IMR-90 (cell line): ENCODE measurements at places on chromosomes 3 and 15.
A peak's percentile ranks its signal among the peaks of the same experiment; 100 is the strongest.

DNA sequence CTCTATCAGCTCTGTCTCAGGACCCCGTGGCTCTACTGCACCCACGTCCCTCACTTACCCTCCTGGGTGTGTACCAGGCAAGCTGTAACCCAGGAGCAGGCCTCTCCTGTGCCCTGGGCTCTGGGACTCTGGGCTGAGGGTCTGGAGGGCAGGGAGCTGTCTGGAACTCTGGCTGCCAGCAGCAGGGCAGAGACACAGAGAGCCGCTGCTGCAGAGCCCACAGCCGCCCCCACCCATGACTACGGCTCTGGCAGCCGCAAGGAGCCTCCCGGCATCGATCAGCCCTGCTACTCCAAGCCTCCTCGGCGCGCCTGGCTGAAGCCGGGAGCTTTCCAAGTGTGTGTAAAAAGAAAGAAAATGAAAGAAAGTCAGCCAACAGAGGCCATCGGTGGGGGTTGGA lies 103.7 kb upstream of the ATP2B2 start:
- no peak for DNase-seq

GRCh38 chr3:133655731-133656515 lies 5.8 kb downstream of the TOPBP1 start:
- DNase-seq = no peak

GRCh38 chr3:25508901-25509300 lies 80.8 kb downstream of the RARB start:
- DNase-seq = no peak

- no peak for DNase-seq
Observed at GRCh38 chr15:89864958-89865739, 28.6 kb downstream of the AP3S2 start.

DNA sequence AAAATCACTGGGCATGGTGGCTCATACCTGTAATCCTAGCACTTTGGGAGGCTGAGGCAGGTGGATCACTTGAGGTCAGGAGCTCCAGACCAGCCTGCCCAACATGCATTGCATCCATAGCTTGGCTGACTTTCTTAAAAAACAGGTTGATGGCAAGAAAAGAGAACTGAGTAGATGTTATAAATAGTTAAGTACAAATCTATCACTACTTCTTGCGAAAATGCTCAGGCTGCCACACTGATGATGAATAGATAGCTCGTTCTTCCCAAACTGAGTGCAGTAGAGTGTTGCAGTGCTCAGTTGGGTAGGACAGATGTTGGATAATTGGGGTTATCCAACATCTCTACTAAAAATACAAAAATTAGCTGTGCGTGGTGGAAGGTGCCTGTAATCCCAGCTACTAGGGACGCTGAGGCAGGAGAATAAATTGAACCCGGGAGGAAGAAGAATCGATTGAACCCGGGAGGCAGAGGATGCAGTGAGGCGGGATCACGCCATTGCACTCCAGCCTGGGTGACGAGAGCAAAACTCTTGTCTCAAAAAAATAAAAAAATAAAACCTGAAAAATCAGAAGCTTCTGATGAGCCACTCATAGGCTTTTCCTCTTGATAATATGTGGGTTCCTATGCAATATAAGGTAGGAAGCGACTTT lies 1.2 kb downstream of the BTLA start:
- DNase-seq = no peak

- DNase-seq = no peak
Observed at GRCh38 chr3:11074451-11074850, 79.8 kb upstream of the HRH1 start.

DNA sequence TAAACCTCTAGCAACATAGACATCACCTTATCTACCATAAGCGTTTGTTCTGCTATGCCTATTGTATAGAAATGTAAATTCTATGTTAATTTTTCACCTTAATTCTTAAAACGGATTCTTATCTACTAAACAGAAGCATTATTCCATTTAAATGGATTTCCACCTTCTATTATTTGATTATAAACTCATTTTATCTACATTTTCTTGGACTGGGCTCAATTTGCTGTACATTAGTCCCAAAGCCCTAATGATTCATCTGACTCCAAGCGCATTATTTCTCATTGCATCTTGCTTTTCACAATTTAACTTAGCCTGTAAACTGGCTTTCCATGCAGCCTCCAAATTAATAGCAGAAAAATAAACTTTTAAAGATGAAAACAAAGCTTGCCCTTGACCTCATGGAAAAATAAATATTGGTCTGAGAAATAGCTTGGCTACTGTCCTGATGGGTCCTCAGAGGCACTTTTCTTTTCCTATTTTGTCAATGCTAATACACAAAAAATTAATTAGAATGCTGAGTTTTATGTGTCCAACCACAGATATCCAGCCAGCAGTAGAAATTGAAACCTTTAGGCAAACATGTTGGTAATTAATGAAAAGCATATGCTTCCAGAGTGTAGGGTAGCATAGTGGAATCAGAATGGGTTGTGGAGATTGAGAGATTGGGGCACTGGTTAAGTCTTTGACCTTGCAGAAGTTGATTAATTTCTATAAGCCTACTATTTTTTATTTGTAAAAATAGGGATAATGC lies 81.4 kb upstream of the CFAP20DC start:
- no peak for DNase-seq

- DNase-seq = peak; percentile 66
Observed at GRCh38 chr3:114745322-114746240, 401.5 kb downstream of the ZBTB20 start.

DNA sequence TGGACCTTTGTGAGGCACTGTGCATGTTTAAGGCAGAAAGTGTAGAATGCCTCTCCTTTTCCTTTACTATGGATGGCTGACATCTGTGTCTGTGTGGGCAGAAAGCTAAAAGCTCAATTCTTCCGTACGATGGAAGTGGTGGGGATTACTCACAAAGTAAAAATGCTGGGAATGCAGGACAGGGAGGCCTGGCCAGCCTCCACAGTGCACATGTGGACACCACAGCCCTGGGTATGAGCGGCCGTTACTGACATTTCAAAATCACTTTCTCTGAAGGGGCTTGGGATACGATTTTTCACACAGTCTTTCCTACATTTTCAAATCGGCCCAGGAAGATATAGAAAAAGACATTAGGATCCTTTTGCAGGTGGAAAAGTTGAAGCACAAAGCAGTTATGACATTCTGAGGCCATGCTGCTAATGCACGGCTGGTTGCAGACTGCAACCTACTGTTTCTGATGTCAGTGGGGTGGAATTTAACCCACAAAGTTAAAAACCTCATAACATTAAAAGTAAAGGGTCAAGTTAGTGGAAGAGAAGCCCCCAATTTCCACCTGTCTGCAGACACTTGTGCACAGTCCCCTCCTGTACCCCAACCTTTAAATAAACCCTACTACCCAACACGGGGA lies 27.9 kb downstream of the EHD4 start:
- peak; percentile 94 for DNase-seq

- DNase-seq = no peak
Observed at GRCh38 chr15:43975770-43976169, 149.0 kb downstream of the WDR76 start.

- DNase-seq = peak; percentile 93
Observed at GRCh38 chr3:120438665-120439370, 12.0 kb downstream of the FSTL1 start.

- DNase-seq = peak; percentile 34
Observed at GRCh38 chr3:49399461-49399860, 12.3 kb downstream of the RHOA start.

GRCh38 chr15:101549647-101550046 lies 60.1 kb upstream of the PCSK6 start:
- DNase-seq = no peak

DNA sequence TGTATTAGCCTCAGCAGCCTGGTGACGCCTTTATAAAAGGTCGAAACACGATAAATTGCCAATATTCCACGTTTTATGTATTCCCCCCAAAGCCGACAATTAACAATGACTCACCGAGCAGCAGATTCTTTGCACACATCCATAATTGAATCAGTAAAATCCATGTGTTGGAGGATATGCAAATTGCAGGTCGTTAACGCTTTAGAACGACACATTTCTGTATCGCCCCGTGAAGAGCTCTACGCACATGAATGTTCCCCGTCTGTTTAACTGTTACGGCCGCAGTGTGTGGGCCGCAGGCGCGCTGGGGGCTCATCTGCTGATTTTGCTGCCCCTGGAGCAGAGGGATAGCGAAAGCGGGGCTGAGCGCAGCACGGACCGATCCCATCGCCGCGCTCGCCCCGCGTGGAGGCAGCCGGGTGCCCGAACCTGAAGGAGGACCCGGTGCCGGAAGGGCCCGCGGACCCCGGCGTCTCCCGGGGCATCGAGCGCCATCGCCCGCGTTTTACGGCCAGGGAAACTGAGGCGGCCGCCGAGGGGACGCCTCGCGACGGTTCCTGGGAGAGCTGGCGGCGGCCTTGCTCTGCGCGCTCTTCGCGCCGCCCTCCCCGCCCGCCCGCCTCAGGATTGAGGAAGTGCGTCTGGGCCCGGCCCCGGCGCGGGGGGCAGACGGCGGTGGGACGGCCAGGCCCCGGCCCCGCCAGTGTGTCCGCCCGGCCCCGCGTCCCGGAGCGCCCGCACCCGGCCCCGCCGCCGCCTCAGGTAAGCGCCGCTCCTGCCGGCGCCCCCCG lies at the start of gene LRRK1:
LRRK1 (plus strand) TSS at position 668 of the 791 bp plus-strand sequence. CDS start 5,276 bp downstream, outside the sequence.
- DNase-seq = peak; percentile 40

DNA sequence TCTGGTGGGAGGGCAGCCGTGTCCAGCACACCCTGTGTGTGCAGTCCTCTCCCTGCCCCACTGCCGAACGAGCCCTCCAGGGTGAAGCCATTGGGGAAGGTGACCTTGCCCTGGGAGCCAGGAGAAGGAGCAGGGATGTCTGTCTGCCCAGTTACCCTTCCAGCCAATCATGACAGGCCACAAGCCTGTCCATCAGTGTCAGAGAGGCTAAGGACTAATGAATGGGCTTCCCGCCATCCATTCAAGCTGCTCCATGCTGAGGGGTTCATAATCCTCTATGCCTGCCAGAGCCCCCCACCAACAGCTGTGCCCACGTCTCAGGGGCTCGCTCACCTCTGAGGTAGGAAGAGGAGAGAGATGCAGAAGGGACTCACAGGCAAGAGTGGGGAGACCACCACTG lies 15.2 kb downstream of the ALS2CL start:
- no peak for DNase-seq

DNA sequence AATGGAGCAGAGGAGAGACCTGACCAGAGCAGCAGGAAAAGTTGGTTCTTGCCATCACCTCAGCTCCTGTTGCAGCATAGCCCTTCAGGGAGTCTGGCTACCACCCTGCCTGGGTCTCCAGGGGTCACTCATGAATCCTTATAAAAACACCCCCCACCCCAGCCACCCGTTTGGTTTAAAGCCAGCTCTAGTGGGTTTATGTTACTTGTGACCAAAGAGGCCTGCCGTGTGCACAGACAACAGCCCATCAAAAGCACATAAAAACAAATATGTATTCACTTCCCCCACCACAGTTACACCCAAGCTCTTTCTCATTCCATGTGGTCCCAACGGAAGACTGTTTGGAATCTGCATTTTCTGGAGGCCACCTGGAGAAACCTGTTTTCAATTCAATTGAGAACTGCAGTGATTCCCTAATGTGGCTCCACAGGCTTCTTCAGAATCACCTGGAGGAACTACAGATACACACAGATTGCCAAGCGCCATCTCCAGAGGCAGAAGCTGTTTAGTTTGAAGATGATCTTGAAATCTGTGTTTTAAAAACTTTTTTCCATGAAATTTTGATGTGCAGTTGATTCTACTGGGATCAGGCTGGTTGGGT lies 13.8 kb downstream of the FOXL2 start:
- DNase-seq = no peak
